Activated naive CD8-positive, alpha-beta T cell treated with anti-CD3 and anti-CD28 coated beads, Interleukin-2, amount 10 ng/mL, durations not matched to agents 7 days and 5 days (primary cell): ENCODE measurements at places on chromosomes 2 and 18. TPM values are rescaled to one million over a fixed set of nuclear protein-coding genes. Genes with fewer than 3 reads are reported as not detected.

Gene SLC16A14
- 0.72 TPM for total RNA-seq

Gene C2orf66
- total RNA-seq = 0.17 TPM

Gene ASB18
- total RNA-seq = not detected

Gene C1GALT1C1L
- total RNA-seq = not detected

Gene SMAD2
- total RNA-seq = 119 TPM

Gene FRZB
- not detected for total RNA-seq

Gene MEMO1
- total RNA-seq = 43.5 TPM

Gene CELF4
- not detected for total RNA-seq

Gene TANC1
- 0.31 TPM for total RNA-seq
